Brain (organoid and tissue), 16 donors: ENCODE measurements at places on chromosomes 2 and 18.

- no peak for DNase-seq
These were observed 191.2 kb upstream of the BCL2L11 start for GRCh38 chr2:110929528-110929927.

DNA sequence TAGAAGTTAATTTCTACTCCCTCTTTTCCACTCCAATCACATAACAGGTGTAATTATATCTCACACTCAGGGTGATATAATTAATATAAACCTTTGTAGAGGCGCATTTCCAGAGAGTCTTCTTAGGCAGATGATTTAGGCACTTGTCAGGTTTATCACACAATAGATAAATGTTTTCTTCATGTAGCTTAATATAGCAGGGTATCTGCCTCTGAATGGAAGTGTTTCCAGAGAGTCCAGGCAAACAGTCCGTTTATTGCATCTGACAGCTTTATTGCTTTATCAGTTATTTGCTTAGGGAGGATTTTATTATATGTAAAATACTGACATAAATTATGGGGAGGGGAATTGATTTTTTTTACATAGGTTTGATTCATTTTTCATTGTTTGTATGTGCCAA is 766.3 kb downstream of the SLC4A3 start:
- no peak for DNase-seq

DNA sequence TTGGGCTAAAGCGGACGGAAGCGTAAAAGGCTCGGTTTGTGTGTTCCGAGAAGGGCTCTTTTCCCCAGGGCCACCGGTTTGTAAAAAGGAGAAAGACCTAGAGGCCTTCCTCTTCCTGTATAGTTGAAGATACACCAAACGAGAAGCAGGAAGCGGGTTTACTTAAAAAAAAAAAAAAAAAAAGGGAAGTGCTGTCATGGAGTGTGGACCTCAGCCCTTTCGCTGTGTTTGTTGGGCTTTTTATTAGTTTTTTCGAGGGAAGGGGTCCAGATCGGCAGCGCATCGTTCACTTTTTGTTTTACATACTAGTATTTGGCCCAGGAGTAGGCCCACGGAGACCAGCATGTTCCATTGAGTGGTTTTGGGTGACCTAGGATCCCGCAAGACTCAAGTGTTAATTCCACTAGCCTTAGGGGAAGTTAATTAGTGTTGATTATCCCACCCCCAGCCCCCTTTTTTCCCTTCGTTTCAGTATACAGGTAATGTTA is 676 bp downstream of the ACTR2 start:
- peak; percentile 31 for DNase-seq

DNA sequence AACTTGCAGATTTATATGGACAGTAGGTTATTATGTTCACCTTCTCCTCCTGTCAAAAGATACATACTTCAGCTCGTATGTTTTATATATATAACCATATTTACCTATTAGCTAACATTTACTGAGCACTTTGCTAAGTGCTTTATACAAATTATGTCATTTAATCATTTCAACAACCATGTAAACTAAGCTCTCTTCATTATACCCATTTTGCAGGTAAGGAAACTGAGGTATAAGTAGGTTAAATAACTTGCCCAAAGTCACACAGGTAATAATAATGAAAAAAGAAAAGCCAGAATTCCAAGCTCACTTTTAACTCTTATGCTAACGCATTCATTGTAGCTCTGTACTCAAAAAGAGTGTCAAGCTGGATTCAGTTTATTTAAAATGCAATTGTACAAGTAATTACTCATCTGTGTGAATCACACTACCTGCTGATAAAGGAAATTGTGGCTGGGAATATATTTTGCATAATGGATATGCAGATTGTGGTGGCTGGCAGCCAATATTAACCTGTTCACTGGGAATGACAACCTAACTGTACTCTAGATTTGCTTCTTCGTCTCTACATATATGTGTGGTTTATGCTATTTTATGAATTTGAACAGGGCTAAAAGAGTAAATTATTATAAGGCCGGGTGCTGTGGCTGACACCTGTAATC is 20.6 kb downstream of the SLC16A14 start:
- no peak for DNase-seq

DNA sequence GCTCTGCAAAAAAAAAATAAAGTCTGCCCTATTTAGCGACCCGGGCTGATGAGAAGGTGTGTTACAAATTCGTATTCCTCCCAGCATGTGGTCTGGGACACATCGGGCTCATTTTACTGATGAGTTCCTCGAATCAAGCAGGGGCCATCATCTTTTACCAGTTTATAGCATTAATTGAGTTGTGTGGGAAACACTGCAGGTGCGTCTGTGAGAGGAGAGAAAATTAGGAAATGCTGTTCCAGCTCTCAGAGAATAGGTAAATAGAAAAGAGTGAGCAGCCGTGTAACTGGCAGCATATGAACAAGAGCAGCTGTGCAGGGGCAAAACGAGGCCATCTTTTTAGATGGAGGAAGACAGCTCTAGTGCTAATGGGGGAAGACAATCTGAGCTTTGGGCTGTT is 216.7 kb downstream of the SETBP1 start:
- no peak for DNase-seq

DNA sequence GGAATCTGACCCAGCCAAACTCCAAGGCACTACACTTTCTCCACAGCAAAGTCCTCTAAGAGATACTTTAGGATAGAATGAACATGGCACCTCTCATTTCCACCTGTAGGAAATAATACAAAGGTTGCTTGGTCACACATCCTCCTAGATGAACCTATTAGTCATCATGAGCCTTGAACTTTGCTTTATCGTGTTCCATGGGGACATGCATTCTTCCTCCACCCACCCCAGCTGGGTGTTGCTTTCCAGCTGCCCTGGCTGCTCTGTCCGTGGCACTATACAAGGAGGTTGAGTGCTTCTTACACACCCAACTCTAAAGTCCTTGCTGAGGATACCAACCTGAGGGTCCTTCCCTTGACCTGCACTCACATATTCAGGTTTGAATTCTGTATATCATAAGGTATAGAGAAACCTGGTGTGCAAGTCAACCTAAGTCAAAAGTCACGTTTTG is 52.7 kb downstream of the SPRED2 start:
- DNase-seq: no peak

- DNase-seq: peak; percentile 84
These were observed 60.0 kb downstream of the RNF144A start for GRCh38 chr2:6977113-6977741.

- DNase-seq: no peak
These were observed 7.9 kb downstream of the ERFE start for GRCh38 chr2:238166391-238167343.
